ENCODE measurements at places on chromosomes 11 and 22.
A peak's percentile ranks its signal among the peaks of the same experiment; 100 is the strongest.

- no peak for DNase-seq
Measured at GRCh38 chr11:122714004-122714403, 58.5 kb downstream of the UBASH3B start.

DNA sequence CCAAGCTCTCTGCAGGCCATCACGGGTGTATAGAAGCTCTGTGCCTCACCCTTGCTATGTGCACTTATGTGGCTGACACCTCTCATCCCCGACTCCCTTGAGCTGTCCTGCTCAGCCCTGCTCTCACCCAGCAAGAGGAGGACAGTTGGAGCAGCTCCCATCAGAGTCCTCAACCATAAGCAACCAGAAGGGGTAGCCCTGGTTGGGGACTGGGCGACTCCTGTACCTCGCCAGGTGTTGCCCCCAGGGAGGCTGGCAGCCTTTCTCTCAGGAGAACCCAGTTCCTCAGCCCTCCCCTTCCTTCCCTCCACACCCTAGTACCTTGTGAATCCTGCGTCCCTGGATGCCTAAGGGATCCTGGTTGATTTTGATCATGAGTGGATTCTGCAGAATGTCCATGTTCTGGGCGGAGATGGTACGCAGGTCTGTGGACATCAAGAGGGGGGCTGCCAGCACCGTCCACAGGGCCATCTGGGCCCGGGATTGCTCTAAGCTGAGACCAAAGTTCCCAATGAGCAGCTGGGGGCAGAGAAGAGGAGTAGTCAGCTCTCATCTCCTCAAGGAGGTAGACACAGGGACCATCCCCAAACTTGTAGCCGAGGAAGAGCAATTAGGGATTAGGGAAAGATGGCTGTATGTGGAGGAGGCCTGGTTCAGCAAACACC, 8.0 kb downstream of the NAGA start:
- DNase-seq, result no peak

DNA sequence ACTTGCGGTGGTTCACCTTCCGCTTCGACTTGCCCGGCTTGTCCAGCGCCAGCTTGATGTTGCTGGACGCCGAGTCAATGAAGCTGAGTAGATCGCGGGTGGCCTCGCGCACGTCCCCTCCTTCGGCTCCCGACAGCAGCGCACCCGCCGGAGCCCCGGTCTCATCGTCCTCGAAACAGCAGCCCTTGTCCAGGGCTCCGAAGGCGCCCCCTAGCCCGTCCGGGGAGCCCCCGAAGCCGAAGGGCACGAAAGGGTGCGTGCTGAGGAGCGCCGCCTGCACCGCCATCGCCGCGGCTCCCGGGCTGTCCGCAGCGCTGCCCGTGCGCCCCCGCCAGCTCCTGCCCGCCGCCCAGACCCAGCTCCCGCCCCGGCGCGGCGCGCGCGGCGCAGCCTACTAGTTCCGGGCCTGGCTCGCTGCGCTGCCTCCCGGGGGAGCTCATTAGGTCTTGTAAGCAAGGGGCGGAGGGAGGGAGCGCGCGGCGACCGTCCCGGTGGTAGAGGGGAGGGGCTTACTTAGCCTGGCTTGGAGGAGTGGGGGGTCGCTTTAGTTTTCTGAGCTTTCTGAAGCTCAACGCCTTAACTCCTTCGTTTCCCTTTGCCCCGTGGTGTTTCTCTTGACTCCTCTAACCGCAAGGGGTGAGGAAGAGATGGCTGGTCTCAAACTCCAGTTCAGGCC, at the start of gene FAM181B:
Gene FAM181B, minus strand, starts transcription at position 421 of the 676 bp plus-strand sequence. Its CDS starts 135 bp downstream, at position 286.
- DNase-seq, result peak; percentile 7

DNA sequence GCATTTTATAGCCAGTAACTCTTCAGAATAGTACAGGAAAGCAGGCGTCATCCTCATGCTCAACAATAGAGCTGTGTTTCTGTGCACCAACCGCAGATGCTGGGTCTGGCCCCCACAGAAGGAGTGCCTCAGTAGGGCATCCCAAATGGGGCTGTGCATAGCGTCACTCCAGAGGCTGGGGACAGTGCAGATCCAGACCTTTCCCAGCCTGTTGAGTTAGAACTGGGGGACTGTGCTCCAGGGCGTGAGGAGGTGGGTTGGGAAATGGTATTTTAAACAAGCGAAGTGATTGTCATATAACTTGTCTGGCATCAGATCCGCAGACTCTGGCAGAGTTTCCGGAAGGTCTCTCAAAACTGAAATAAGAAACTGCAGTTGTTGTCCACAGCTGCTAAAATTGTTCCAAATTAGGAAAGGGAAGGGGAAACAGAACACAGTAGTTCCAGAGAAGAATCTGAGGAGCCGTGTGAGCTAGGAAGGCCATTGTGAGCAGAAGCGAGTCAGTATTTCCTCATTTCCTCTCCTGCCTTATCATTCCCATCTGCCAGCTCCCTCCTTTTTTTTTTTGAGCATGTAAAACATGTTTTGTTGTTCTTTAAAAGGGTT, 52.2 kb downstream of the JAM3 start:
- no peak for DNase-seq

DNA sequence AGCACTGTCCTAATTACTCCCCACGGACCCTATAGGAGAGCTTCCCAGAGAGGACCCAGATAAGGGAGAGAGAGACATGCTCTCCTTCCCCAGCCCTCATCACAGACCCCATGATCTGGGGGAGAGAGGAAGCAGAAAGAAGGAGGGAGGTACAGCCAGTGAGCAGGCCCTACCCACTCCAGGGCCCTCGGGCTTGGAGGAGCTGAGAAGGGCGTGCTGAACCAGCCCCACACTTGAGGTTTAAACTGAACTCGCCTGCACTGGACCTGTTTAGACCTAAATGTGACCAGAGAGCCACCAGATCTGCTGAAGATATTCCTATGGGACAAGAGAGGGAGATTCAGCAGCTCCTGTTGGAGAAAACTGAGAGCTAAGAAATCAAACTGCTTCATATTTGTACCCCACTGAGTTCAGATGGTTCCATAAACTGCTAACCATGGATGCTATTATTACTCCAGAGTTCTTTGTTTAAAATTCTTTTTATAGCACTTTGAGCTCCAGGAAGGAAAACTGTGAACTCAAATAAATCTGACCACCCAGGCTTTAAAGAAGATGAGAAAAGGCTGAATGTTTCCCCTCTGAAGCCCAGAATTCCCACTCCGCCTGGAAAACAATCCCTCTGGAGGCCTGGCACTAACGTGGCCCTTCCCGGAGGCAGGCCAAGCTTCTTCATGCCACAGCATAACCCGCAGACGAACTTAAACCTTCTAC, 67.2 kb downstream of the EFCAB6 start:
- no peak for DNase-seq

- DNase-seq, result no peak
Measured at GRCh38 chr11:2120359-2121100, 18.7 kb downstream of the IGF2 start.

- no peak for DNase-seq
Measured at GRCh38 chr11:12460466-12460865, 83.1 kb downstream of the PARVA start.

DNA sequence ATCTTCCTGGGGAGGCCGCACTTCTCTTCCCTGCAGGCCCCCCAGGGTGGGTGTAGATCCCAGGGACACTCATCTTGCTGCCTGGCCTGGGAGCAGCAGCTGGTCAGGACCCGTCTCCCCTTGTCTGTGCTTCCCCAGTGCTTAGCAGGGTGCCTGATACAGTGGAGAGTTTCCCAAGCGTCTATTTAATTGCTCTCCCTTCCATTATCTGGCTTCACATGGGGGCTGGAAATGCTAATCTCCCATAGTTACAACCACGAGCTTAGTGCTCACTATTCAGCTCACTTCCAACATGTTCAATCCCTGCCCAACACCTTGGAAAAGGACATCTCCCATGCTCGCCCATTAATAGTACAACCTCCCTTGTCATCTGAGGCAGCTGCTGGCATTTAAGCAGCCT, 100.5 kb downstream of the DSCAML1 start:
- no peak for DNase-seq

DNA sequence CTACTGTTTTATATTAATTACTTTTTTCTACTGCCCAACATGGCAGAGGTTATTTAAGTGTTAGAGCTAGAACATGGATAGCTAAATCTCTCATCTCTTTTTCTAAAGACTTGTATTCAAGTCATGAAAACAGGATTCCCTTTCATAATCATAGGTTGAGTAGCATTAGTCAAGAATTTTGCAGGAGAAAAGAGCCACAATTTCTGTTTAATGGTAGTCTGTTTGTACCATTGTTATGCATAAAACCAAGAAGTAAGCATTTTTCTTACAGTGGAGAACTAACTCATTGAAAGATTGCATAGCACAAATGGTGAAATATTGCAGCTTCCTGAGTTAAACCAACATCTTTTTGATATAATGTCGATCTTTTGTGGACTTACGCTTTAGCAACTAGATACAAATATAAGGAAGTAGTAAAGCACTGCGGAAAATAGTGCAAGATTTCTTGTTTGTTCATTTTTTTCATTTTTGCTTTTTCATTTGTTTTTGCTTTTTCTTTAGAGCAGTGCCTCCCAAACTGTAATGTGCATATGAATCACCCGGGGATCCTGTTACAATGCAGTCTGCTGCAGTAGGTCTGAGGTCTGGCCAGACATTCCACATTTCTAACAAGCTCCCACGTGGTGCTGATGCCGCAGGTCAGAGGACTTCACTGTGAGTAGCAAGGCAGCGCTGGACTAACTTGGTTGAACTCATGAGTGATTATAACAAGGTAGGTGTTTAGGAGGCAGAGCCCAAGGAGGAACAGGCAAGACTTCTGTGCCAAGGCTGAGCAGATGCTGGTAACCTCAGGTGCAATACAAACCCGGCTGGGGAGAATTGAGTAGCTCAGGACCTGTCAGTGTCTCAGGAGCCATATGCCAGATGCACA, 4.6 kb downstream of the ETS1 start:
- no peak for DNase-seq
